ENCODE measurements at places on chromosomes 6 and 20.

DNA sequence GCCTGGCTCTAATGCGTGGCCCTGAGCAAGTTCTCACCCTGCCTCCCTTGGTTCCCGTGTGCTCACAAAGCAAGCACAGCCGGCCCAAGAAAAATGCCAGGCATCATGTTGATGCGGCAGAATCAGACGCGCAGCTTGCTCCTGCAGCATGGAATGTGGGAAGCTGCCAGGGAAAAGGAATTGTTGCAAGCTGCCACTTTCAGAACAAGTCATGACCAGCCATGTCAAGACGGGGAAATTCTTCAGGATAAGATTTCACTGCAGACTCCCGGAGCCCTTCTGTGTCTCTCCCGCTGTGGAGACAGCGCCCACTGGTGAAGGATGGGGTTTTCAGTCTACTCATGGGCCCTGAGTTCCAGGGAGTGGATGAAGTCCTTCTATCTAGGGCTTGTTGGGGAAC is 4.6 kb downstream of the DACT2 start:
- peak; percentile 14 for DNase-seq

- no peak for DNase-seq
These were observed 88.3 kb downstream of the SH3BGRL2 start for GRCh38 chr6:79719248-79719960.

- no peak for DNase-seq
These were observed 163.6 kb upstream of the PREP start for GRCh38 chr6:105566503-105566902.

- no peak for DNase-seq
These were observed 75.6 kb downstream of the CDC5L start for GRCh38 chr6:44462797-44463727.

DNA sequence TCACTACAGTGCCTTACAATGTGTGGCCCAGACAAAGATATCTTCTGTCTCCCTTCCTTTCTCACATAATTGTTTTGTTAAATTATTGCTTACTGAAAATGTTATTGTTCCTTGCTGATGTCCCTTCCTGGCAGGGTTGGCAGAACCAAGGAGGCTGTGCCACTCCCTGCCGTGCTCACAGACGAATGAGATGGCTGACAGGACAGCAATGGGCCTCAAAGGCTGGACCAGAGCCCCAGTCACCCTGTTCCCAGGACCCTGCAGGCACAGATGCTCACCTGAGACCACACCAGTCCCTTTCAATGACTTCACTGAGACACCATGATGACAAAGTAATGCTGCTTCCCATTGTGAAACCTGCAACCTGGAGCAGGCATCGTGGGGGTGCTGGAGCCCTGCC is 375.1 kb downstream of the HACE1 start:
- no peak for DNase-seq

DNA sequence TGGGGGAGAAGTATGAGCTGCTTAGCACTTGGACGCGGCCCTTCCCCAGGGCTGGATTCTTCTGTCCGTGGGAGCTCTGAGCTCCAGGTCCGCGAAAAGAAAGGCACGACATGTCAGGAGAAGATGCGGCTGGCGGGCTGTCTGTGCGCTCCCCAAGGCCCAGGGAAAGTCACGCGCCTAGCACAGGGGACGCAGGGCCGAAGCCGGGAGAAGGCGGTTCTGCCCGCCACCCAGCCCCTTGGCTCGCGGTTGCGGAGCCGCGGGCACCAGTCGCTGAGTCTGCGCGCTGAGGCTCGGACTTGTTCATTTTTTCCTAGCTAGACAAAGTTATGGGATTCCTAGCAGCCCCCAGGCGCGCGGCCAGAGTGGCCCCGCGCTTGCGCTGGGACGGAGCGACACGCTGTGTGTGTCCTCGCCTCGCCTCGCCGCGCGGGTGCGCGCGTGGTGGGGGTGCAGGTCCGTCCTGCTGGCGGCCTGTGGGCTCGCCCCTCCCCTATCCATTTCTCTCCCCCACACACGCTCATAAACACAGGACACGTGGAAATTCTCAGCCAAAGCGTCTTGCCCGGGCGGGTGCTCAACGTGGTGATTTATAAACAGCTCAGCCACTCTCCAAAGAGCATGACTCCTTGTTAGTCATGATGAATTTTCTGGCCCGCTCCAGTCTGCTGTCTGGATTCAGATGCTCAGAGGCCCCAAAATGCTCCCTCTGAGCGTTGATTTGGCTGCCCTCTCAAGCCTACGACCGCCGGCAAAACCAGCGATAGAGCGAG is 1.9 kb upstream of the POU3F2 start:
- DNase-seq: no peak

DNA sequence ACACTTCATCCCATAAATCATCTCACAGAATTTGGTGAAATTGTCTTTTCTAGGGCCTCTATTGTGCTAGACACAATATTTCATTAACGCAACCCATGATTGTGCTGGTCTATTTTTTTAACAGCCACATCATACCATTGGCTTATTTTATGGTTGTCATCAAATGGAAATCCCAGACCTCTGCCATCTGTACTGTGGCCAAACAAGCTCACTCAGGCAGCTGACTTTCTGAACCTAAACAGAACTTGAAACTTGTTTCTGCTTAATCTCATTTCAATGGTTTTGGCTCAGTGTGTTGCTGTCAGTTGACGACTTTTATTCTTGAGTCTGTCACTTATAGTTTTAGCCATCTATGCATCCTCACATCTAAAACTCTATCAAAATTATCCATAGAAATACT is 111.8 kb downstream of the HAO1 start:
- no peak for DNase-seq

DNA sequence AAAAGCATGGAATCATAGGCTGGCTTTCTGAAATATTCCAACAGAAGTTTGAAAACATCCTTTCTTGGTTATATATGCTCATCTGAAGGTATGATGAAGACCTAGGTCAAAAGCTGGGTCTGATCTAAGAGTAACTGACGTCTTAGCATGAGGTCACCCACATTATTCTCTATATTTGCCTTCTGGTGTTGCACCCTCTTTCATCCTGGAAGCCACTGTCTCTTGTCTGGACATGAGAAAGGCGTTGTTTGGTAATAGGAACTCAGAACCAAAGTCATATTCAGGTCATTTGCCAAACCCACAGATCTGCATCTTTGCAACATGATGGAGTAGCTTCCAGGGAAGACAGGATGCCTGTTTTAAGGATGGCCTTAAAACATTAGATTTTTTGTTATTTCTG is 17.6 kb downstream of the GABRR1 start:
- DNase-seq: no peak

DNA sequence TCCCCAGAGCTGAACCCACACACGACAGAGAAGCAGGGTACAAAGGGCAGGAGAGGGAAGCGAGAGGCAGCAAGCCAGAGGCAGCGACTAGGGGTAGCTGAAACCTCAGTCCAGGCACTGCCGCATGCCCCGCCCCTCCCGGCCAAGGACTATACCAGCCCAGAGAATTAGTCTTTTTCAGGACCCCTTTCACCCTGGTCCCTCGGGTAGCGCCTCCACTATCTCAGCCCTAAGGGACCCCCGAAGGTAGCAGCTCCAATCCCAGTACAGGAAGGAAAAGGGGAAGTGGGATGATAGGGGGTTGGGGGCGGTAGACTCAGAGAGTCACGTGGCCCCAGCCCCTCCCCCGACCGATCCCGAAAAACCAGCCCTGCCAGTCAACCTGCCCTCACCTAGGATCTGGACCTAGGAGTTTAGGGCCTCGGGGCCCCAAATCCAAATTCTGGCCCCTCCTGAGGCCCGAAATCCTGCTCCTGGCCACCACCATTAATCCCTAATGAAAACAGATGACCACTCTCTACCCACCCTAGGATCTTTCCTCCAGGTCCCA is 1.3 kb downstream of the RGL2 start:
- no peak for DNase-seq

- no peak for DNase-seq
These were observed 71.4 kb downstream of the CARMIL1 start for GRCh38 chr6:25350573-25350972.

- DNase-seq: no peak
These were observed 176.5 kb downstream of the PHACTR1 start for GRCh38 chr6:12893036-12893435.

DNA sequence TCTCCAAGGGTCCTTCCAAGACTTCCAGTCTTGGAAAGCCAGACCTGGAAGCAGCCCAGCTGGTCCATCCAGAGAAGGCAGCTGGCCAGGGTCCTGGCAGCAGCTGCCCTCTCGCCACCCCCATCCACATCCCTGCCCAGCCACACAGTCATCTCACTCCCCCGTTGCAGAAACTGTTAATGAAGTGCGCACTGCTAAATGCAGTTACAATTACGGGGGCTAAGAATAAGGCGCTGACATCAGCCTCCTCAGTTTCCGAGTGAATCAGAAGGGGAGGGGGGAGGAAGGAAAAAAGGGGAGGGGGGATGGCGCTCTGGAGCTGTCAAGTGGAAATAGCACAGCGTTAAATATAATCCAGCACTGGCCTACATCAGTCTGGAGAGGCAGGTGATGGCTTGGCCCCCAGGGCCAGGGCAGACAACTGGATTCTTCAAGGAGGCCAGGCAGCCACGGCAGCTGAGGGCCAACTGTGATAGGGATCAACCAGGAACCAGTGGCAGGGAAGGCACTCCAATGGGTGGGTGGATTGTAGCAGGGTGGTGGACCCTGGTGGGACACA is 6.9 kb downstream of the RIMS4 start:
- no peak for DNase-seq

DNA sequence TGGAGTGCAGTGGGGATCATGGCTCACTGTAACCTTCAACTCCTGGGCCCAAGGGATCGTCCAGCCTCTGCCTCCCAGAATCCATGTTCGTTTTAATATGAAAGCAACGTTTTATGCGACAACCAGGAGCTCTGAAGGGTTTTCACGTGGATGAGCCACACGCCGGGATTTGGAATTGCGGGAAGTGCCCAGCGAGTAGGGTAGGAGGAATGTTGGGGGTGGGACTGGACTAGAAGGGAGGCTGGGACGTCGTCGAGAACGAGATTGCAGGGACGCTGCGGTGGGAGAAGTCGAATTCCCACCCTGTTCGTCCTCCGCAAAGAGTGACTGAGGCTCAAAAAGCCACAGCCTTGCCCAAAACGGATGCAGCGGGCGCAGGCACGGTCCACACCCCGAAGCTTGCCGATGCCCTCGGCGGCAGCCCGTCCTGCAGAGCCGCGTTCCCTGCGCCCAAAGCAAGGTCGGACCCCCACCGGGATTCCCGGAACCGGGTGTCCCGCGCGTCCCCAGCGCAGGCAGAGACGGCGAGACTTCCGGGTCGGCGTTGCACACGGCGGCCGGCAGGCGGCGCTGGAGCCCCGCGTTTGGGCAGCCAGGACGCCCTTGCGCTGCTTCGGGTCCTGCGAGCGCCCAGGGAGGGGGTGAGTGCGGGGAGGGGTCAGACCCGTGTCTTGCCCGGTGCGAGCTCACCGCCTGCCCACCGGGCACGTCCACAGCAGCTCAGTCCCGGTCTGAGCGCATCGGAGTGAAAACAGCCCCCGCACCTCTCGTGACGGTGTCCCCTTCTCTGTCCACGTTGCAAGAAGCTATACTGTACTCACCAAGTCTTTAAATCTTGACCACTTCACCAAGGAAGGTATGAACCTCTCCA is 87.8 kb downstream of the DHX35 start:
- peak; percentile 92 for DNase-seq

- no peak for DNase-seq
These were observed 53.2 kb downstream of the EIF2S2 start for GRCh38 chr20:34058831-34059230.

GRCh38 chr20:23282546-23282945 is 68.0 kb upstream of the NXT1 start:
- DNase-seq: no peak

- no peak for DNase-seq
These were observed 205.1 kb upstream of the SMLR1 start for GRCh38 chr6:130622142-130622541.

GRCh38 chr6:23413327-23414050 is 712.5 kb upstream of the NRSN1 start:
- DNase-seq: no peak

- DNase-seq: no peak
These were observed 759.7 kb downstream of the HDGFL1 start for GRCh38 chr6:23329086-23329485.

DNA sequence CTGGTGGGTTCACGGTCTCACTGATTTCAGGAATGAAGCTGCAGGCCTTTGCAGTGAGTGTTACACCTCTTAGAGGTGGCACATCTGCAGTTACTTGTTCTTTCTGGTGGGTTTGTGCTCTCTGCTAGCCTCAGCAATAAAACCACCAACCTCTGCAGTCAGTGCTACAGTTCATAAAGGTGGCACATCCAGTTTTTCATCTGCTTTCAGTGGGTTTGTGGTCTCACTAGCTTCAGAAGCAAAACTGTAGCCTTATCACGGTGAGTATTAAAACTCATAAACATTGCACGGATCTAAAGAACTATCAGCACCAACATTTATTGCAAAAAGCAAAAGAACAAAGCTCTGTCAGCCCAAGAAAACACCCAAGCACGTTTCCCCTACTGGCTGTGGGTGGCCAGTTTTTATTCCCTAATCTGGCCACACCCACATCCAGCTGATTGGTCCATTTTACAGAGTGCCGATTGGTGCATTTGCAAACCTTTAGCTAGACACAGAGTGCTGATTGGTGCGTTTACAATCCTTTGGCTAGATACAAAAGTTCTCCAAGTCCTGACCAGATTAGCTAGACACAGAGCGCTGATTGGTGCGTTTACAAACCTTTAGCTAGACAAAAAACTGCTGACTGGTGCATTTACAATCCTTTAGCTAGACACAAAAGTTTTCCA is 3.4 kb upstream of the TMEM14C start:
- no peak for DNase-seq

DNA sequence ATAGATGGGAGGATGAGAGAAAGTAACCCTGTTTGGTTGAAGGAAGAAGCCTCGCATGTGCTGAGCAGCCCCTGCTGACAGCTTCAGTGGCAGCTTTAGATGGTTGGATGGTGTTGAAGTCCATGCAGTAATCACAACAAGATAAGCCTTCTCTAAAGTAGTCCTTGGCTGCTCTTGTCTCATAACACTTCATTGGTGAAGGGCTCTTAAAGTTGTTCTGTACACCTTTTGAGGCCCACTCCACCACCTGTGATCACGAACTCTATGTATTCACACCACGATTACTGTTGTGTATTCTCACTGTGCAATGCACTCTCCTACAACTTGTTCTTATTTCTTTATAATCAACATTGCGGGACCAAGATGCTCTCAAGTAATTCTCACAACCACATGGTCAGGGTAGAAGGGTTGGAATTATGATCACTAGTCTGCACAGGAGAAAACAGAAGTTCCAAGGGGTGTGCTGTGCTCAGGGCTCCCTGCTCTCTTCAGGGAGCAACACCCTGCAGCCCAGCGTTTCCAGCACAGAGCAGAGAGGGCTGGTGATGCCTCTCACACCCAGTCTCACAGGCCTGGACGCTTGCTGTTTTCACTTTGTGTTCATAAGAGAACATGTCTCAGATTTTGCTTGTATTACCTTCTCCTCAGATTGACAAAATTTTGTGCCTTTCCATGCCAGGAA is 294.4 kb downstream of the SMOC2 start:
- DNase-seq: no peak

- DNase-seq: no peak
These were observed 197.4 kb downstream of the ESR1 start for GRCh38 chr6:152004896-152005295.

- no peak for DNase-seq
These were observed 143.5 kb downstream of the ANKRD60 start for GRCh38 chr20:58084966-58085365.
